ENCODE measurements at places on chromosomes 13 and 19. TPM values are rescaled to one million over a fixed set of nuclear protein-coding genes. Genes with fewer than 3 reads are reported as not detected.

Gene PRX
- 13.4 TPM for polyA plus RNA-seq

Gene C19orf85
- not detected for polyA plus RNA-seq

Gene SMIM44
- not detected for polyA plus RNA-seq

- no peak for DNase-seq
Observed at GRCh38 chr13:32384702-32385101, 43.2 kb downstream of the N4BP2L1 start.

Gene GPR12
- polyA plus RNA-seq, result not detected

GRCh38 chr13:71096421-71096820 is 770.6 kb downstream of the DACH1 start:
- DNase-seq, result no peak

DNA sequence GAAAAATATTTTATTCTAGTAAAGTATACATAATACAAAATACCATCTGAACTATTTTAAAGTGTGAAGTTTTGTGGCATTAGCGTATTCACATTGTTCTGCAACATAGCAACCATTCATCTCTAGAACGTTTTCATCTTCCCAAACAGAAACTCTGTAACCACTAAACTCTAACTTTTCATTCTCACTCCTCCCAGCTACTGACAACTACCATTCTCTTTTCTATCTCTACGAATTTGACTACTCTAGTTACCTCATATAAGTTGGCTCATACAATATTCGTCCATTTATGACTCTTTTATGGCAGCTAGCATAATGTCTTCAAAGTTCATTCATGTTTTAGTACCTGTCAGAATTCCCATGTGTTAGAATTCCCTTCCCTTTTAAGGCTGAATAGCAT is 150.5 kb upstream of the MIR17HG start:
- DNase-seq, result no peak

All from left renal pelvis (tissue), 4 donors.